ENCODE measurements at places on chromosomes 5 and 9. TPM values are rescaled to one million over a fixed set of nuclear protein-coding genes. Genes with fewer than 3 reads are reported as not detected.

TAS2R1 gene
- polyA plus RNA-seq, result 0.05 TPM

- DNase-seq, result no peak
Measured at GRCh38 chr9:121563881-121564460, 64.3 kb upstream of the GGTA1 start.

APC gene
- polyA plus RNA-seq, result 6.4 TPM

DNA sequence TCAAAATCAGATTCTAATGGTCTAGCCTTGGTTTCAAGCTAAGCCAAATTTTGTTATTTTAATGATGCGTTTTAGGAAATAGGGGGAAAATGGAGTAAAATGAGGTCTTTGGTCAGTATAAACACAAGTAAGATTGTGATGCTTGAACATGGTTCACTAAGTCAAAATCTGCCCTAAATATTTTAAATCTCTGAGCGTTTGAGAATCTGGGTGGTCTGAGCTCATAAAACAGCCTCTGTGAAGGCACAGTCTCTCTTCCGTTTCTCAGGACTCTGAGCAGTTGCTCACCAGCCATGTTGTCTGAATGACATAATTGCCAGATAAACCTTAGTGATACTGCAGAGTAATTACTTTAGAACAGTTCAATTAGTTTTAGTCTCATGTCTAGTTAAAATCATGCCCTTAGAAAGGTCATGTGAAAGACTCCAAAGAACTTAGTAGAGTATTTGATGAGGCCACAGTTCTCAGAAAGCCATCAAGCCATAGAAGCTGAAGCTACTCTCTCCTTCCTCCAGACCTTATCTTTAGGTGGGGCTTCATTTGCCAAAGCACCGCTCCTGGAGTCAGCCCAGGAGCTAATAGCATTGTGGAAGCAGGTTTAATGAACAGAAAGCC is 257.1 kb upstream of the MAP3K1 start:
- no peak for DNase-seq

GRCh38 chr5:1851290-1851934 is 31.3 kb downstream of the IRX4 start:
- no peak for DNase-seq

BAAT gene
- polyA plus RNA-seq, result 0.11 TPM

PCDHAC2 gene
- polyA plus RNA-seq, result 0.02 TPM

DNA sequence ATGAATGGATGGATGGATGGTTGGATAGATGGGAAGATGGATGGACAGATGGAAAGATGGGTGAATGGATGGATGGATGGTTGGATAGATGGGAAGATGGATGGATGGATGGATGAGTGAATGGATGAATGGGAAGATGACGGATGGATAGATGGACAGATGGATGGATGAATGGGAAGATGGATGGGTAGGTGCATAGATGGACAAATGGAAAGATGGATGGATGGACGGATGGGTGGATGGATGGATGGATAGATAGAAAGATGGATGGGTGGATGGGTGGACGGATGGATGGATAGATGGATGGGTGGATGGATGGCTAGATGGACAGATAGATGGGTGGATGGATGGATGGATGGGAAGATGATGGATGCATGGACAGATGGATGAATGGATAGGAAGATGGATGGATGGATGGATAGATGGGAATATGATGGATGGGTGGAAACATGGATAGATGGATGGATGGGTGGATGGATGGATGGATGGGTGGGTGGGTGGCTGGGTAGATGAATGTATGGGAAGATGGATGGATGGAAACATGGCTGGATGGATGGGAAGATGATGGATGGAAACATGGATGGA is 16.5 kb upstream of the EXOC3 start:
- no peak for DNase-seq

GRCh38 chr9:127557466-127557869 is 54.6 kb upstream of the STXBP1 start:
- DNase-seq, result no peak

DNA sequence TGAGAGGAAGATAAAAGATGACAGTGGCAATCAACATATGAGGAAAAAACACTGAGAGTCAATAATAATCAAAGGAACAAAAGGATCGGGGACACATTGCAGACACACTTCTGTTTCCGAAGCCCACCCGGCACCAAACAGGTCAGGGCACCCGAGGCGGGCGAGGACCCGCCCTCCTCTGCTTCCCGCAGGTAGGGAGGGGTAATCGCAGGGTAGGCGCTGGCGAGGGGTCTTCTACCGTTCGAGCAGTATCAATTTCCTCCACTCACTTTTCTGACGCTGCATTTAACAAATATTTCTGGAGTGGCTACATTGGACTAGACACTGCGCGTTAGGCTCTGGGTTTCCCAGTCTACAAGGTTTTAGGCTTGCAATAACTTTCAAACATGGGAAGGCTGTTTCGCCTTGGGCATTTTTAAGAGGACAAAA is 1.3 kb downstream of the TXN start:
- DNase-seq, result peak; percentile 55

- no peak for DNase-seq
Measured at GRCh38 chr5:19406576-19407365, 581.2 kb downstream of the CDH18 start.

MTRR gene
- 30.0 TPM for polyA plus RNA-seq

DNA sequence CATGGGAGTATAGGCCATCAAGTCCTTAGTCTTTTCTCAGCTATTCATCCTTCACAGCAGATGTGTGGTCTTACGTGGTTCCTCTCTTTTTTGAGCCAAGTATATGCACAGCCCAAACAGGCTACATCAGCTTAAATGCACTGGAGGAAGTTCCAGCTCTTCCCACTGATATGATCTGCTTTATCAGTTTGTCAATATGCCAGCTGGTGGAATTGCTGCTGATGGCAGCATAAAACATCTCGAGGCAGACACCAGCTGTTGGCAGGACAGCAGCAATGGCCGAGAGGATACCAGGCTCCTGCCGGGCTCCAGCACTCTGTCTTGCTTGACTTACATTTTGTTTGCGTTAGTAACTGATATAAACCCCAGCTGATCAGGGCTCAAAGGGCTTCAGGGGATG is 143.4 kb downstream of the TENT4A start:
- DNase-seq, result no peak

DNA sequence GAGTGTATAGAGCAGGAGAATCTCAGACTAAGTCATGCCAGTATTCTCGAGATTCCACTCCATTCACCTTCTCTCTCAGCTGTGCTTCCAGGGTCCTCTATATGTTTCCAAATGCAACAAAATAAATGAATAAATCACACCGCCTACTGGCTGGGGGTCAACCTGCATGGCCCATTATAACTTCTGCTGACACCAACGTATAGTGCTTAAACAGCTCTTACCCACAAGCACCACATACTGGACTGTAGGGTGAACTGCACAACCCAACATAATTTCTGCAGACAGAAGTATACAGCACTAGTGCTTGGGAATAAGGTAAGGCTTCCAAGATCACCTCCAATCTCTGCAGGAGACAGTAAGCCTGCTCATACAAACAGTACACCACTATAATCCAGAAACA is 33.1 kb upstream of the HTR4 start:
- no peak for DNase-seq

GRCh38 chr5:71886406-71886805 is 167.3 kb downstream of the CARTPT start:
- DNase-seq, result no peak

- no peak for DNase-seq
Measured at GRCh38 chr9:78273761-78274160, 23.2 kb upstream of the PSAT1 start.

DNA sequence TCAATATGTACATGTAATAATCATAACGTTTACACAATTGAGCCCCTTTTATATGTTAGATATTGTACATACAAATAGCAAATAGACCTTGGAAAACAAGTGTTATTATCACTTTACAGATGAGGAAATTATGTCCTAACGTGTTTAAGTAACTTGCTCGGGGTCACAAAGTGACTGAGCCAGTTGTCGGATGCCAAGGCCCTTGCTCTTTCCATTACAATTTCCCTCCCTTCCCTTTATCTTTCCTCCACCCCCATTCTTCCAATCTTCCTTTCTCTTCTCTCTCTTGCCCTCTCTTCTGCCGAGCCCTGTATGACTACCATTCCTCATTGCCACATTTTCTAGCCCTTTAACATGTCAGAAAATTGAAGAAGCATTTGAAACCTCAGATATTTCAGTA is 34.4 kb upstream of the RAD23B start:
- DNase-seq, result no peak

- no peak for DNase-seq
Measured at GRCh38 chr5:156019571-156020180, 307.3 kb upstream of the SGCD start.

GRCh38 chr5:150175076-150175475 is 8.5 kb downstream of the CDX1 start:
- no peak for DNase-seq

DNA sequence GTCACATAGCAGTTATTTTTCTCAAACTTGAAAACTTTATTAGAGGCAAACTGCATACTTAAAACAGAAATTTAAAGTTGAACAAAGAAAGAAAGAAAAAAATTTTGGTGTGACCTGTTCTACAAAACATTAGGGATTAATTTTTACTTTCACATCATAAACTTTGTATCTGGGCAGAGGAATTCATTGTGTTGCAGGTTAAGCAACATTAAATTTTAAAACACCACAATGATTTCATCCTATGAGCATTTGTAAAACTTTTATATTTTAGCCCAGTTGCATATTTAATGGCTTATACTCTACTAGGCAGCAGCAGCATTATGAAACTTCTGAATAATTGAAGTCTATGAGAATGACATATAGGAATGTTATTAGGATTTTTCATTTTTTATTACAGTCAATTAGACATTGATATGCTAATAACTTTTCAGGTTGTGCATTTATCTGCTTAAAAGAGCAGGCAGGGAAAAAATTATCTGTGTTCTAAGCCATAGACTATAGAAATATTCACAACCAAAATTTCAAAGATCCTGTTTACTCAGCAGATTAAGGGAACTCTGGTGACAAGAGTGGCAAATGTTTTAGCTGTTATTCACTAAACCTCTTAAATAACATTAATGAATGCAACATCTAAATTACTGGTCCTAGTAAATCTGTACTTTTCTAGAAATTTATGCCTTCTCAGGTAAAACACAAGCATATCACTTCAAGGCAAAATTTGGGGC is 1088.5 kb upstream of the CDH6 start:
- no peak for DNase-seq

- no peak for DNase-seq
Measured at GRCh38 chr9:98568234-98568908, 140.4 kb downstream of the GABBR2 start.

DNA sequence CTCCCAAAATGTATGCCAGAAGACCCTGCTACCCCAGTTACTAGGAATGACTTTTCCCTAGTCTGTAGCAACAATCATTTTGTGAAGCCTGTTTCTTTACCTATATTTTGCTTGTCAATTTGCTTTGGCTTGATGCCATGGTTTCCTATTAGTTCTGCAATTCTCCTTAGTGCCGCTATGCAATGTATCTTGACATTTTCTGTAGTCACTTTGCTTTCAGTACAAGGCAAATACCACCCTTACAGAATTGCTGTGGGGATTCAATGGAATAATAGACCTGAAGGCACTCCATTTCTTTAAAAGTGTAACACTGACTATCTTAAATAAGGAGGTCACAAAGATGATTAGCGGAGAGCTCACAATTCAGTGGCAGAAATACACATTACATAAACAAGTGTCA is 291.1 kb downstream of the NR2F1-AS1 start:
- DNase-seq, result no peak

DNA sequence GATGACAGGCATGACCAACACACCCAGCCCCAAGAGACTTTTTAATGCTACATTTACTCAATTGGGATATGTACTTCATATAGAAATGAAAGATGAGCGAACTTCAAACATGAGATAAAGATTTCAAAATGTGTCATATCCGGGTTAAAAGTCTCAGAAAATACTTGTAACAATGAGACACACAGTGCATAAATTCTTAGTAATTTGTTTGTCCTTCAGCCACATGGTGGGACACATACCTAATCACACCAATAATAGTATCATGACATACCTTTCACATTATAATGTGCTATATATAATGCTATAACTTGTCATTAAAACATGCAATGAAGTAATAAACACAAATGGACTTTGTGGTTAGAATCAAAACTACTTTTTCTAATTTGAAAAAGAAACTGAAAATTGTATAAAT is 204.7 kb upstream of the RFX3 start:
- DNase-seq, result no peak
